Activated T-cell treated with anti-CD3 and anti-CD28 coated beads, Interleukin-2, amount 50 U/mL, for 72 hours (primary cell): ENCODE measurements at places on chromosomes 6 and 20. TPM values are rescaled to one million over a fixed set of nuclear protein-coding genes. Genes with fewer than 3 reads are reported as not detected.
A peak's percentile ranks its signal among the peaks of the same experiment; 100 is the strongest.

GRCh38 chr6:43628393-43629103 lies 516 bp downstream of the GTPBP2 start:
- DNase-seq, result peak; percentile 70

GRCh38 chr6:117167520-117168271 lies 97.7 kb upstream of the VGLL2 start:
- DNase-seq, result no peak

The PACRG gene
- not detected for total RNA-seq

The PRR18 gene
- total RNA-seq, result 0.07 TPM

- DNase-seq, result no peak
Observed at GRCh38 chr6:39367700-39368099, 45.2 kb upstream of the KCNK16 start.

DNA sequence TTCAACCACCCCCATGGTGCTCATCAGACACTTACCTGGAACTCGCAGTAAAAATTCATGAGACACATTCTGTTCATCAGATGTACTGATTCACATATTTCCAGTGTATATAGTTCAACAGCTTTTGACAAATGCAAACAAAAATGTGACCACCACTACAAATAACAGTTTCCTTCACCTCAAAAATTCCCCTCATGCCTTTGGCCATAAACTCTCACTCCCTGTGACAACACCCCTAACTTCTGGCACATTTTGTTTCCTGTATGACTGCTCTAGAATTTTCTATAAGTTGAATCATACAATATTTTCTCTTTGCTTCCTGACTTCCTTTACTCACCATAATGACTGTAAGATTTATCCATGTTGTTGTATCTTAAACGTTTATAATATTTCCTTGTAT lies 63.7 kb downstream of the C6orf118 start:
- DNase-seq, result no peak

The UBE2C gene
- total RNA-seq, result 171 TPM

GRCh38 chr20:40547483-40548091 lies 141.4 kb downstream of the MAFB start:
- DNase-seq, result no peak
